Umbilical cord (tissue), 2 donors: ENCODE measurements at places on chromosomes 13 and 19.

- no peak for DNase-seq
These were observed at the start of gene FBN3 for GRCh38 chr19:8149261-8150094. TSS of gene FBN3 (minus strand) at chr19:8149592. CDS start at chr19:8147480, 2,112 bp downstream.

GRCh38 chr19:10384580-10384979 lies 4.2 kb upstream of the TYK2 start:
- DNase-seq, result no peak

DNA sequence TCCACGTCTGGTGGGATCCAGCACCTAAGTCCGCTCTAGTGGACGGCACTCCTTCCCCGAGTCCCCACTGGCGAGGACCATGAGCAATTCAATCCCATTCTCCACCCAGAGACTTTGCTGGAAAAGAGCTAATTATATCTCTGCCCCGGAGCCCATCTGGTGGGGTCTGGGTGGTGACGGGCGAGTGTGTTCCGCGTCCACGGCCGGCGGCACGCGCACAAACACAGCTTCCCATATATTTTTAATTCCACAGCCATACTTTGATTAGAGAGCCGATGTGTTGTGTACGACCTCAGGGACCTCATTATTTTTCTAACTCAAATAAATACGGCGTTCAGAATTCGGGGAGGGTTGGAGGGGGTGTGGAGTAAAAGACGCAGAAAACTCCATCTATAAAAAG lies 64.1 kb upstream of the ADGRE5 start:
- DNase-seq, result no peak

- no peak for DNase-seq
These were observed 842.1 kb upstream of the SLC10A2 start for GRCh38 chr13:103908274-103908673.

- peak; percentile 52 for DNase-seq
These were observed 8.0 kb upstream of the ZNF358 start for GRCh38 chr19:7507884-7508283.

- DNase-seq, result no peak
These were observed 26.3 kb downstream of the LYL1 start for GRCh38 chr19:13076320-13076719.

DNA sequence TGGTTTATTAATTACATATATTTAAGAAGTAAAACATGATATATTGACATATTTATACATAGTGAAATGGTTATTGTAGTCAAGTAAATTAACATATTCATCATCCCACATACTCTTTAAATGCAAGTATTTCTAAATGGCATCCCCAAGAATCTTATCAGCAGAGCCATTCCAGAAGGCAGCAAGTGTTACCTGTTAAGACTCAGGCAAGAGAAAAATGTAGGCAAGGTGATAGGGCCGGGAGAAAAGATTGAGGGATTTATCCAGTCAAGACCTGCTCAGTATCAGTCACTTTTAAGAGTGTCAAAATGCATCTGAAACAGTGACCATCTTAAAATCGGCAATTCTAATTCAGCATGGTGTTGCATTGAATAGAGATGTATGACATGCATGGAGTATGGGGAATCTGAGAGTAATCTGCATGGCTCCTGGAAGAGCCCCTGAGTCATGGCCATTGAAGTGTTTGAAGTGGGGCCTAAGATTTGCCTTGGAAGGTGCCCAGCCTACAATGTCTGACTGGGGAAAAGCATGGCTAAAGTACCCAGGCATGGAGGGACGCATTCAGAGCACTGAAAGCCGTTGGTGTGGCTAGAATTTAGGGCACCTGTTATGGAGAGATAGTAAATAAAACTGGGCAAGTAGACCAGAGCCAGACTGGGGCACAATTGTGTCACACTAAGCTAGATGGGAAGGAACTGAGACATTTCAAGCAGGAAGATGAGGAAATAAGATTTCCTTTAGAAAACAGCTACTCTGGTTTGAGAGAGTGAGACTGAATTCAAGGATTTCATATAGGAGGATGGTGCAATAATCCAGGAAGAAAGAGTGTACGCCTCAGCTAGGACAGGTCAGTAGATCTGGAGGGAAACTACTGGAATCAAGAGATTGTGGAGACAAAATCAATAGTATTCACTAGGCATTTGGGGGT lies 25.0 kb upstream of the C1QTNF9B start:
- no peak for DNase-seq

GRCh38 chr19:38900743-38901190 lies 998 bp downstream of the NFKBIB start:
- no peak for DNase-seq

- DNase-seq, result no peak
These were observed 5.8 kb downstream of the HSPBP1 start for GRCh38 chr19:55273978-55274707.

GRCh38 chr13:23147827-23148226 lies 33.0 kb upstream of the SGCG start:
- no peak for DNase-seq

- DNase-seq, result peak; percentile 27
These were observed 547.5 kb upstream of the SPRY2 start for GRCh38 chr13:80888390-80888789.

GRCh38 chr13:63190742-63191141 lies 1775.1 kb upstream of the PCDH20 start:
- no peak for DNase-seq

DNA sequence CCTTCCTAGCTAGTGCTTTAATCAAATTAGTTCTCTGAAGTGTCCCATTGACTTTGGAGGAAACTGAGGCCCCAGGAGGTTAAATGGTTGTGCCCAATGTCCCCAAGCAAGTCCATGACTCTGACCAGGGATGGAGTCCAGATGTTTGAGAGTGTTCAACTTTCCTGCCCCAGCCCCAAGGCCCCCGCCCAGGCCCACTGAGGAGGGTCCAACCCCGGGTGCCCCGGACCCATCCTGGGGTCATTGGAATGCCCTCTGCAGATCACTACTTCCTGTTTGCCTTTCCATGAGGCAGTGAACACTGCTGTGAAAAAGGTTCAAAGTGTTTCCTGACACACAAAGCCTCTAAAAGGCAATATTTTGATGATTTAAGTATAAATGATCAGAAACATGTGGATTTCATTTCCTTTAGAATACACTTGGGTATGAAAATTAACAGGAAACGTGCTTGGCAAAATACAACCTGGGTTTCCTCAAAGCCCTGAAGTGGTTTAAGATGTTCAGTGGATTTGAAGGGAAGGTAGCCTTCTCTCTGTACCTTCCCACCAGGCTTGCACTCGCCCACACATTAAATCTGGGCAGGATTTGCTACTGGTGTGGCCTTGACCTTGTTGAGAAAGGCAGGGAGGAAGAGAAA lies 335.7 kb downstream of the TSHZ3 start:
- DNase-seq, result no peak

DNA sequence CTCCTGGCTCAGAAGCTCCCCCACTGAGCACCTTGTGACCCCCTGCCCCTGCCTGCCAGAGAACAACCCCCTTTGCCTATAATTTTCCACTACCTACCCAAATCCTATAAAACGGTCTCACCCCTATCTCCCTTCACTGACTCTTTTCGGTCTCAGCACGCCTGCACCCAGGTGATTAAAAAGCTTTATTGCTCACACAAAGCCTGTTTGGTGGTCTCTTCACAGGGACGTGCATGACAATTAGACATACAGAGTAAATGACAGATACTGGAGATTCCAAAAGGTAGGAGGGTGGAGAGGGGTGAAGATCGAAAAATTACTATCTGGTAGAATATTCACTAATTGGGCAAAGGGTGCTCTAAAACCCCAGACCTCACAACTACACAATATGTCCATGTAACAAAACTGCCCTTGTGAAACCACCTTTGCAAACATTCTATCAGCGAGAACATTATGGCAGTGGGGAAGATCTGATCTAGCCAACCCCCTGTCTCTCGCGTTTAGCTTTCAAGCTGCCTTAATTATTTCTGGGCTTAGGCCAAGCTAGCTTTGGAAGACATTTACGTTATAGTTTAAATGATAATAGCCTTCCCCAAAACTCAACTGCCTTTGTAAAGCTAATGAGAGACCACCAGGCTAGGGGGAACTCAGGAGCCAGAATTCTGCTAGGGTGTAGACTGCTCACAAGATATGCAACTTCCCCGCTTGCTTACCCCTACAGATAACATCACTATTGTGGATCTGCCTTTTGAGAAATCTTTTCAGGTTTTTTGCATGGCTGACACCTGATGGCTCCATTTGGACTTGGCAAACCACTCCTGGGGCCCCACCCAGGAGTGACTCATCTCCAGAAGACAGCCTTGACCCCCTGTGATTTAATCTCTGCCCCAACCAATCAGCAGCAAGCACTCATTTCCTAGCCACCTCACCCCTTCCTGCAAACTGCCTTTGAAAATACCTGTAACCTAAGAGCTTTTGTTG lies 1534.0 kb upstream of the SPRY2 start:
- no peak for DNase-seq

DNA sequence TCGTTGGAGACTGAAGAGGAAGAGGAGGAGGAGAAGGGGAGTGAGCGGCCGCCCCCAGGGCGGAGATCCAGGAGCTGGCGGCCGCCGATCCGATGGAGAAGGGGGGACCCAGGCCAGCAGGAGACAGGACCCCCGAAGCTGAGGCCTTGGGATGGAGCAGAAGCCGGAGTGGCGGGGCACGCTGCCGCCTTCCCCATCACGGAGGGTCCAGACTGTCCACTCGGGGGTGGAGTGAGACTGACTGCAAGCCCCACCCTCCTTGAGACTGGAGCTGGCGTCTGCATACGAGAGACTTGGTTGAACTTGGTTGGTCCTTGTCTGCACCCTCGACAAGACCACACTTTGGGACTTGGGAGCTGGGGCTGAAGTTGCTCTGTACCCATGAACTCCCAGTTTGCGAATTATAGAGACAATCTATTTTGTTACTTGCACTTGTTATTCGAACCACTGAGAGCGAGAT lies 1.8 kb downstream of the GADD45B start:
- peak; percentile 58 for DNase-seq

- no peak for DNase-seq
These were observed 365.0 kb upstream of the NBEA start for GRCh38 chr13:34577051-34577450.

- DNase-seq, result no peak
These were observed 1730.9 kb downstream of the PCDH9 start for GRCh38 chr13:65499256-65499655.

DNA sequence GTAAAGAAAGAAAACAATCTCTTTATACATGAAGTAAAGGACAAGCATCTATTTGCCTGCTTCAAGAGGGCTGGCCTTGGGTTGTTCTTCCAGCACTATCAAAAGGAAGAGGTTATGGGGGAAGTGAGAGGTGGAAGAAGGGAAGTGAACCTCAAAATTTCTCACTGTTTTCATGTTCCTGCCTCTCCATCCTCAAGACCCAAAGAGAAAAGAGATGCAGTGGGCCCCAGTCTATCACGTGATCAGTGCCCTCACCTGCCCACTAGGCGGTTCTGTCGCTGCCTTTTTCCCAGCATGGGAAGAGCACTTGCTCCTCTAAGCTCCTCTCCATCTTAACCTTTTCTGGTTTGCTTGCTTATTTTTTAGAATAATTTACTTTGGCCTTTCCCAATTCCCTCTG lies 6.2 kb upstream of the USP12 start:
- DNase-seq, result no peak

- no peak for DNase-seq
These were observed 727.4 kb upstream of the SLITRK1 start for GRCh38 chr13:84609716-84610115.

DNA sequence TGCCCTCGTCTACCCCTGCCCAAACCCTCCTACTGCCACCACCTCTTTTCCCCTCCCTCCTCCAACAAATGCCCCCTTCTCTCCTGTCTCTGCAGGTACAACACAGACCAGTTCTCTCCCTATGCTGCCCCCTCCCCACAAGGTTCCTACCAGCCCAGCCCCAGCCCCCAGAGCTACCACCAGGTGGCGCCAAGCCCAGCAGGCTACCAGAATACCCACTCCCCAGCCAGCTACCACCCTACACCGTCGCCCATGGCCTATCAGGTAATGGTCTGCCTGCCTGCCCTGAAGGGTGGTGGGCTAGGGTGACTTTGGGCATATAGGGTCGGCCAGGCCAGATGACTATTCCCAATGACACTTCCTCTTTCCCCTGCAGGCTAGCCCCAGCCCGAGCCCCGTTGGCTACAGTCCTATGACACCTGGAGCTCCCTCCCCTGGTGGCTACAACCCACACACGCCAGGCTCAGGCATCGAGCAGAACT lies 6.5 kb upstream of the TIMM50 start:
- DNase-seq, result peak; percentile 15

DNA sequence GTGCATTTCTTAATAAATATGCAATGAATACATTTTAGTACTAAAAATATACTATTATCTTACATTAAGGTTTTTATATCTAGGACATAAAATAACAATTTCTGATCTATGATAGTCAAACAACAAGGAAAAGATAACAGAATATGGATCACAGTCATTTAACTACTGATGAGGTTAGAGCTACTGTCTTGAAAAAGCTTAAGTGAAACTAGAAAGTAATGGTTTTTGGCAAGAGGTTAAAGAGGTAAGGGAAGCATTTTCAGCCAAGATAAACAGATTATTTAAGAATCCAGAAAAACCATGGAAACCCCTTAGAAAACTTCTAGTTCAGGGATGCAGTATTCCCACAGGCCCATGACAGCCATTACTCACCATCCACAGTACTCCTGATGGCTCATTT lies 787.4 kb downstream of the DACH1 start:
- no peak for DNase-seq

- DNase-seq, result peak; percentile 5
These were observed 21.4 kb downstream of the MAP4K1 start for GRCh38 chr19:38596057-38596981.

GRCh38 chr19:12969292-12969988 lies at the start of gene DAND5:
TSS of gene DAND5 (plus strand) at chr19:12969576. CDS start at chr19:12969661, 85 bp downstream.
- no peak for DNase-seq

- no peak for DNase-seq
These were observed 248.8 kb downstream of the SLITRK5 start for GRCh38 chr13:87919956-87920355.

DNA sequence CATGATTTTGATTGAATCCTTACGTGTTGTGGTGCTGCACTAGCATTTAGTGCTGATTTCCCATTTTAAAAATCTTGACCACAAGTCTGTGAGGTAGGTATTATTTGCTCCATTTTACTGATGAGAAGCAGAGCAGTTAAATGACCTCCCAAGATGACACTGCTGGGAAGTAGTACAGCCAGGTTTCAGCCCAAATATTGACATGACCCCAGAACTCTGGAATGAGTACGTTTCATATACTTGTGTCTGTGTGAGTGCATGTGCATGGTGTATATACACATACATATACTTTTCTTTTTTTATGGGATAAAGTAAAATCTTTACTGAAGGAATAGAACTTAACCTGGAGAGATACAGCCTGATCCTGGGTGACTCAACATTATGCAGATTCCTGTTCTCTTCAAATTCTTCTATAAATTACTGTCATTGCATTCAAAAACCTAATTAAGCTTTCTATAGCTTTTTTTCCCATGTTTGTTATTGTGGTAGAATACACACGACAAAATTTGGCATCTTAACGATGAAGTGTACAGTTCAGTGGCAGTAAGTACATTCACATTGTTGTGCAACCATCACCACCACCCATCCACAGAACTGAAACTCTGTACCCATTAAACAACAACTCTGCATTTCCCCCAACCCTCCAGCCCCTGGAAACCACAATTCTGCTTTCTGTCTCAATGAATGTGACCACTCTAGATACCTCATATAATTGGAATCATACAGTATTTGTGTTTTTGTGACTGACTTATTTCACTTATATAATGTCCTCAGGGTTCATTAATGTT lies 311.9 kb downstream of the MTUS2 start:
- no peak for DNase-seq
